ENCODE measurements at places on chromosomes 12 and 14.

DNA sequence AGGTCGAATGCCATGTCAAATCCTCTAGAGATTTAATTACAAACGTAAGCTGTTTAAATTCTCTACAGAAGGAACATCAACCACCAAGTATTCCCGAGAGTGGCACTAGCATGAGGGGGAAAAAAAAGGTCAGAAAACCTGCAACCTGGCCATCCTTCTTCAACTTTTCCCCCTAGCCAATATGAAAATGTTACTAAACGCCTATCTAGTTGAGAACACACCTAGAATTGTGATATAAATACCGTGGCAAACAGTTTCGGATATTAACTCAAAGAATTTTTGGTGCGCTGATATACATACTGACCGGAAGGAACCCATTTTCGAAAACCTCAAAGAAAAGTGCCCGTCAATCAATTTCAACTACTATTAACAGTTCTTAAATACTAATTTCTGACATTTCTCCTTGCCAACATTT, 1.8 kb downstream of the HNRNPC start:
- no peak for DNase-seq

DNA sequence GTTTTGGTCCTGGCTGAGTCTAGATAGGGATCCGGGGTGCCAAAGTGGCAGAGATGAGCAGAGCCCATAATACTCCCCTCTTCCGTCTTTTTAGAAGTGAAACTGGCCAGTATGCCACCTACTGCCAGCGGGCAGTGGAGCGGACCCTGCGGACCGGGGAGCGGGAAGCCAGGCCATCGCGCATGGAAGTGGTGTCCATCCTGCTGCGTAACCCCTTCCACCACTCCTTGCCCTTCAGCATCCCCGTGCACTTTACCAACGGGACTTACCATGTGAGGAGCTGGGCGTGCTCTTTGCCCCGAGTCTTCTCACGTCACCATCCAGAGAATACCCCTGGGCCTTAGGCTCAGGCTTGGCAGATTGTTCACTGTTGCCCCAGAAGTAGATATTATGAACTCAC, 21.0 kb downstream of the PIGH start:
- DNase-seq, result no peak

DNA sequence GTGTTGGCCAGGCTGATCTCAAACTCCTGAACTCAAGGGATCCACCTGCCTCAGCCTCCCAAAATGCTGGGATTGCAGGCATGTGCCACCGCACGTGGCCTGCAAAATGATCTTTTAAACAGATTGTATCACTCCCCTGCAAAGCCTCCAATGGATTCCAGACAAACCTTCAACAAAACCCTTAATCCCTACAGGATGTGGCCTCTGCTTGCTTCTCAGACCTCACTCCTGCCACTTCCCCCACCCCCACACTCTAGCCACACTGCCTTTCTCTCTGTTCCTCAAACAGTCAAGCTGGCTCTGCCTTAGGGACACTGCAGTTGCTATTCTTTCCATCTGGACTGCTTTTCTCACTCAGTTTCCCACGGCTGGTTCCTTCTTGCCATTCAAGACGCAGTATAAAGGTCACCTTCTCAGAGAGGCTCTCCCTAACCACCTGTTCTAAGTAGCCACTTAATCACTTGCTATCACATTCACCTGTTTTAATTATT, 47.3 kb upstream of the TMED10 start:
- DNase-seq, result no peak

DNA sequence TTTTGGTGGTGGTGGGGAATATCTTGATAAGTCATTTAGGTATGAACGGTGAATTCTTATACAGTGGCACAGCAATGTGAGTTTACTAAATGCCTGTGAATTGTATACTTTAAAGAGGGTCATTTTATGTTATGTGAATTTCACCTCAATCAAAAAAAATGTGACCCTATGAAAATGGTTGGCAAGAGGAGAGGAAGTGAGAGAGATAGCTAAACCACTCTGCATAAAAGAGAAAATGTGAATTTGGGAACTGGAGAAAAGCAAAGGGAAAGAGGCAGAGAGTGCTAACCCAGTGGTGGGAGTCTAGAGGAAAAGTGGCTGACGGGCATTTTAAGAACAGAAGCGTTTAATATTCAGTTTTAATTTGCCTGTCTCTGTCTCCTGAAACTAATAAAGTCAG, 93.8 kb downstream of the SLC38A6 start:
- no peak for DNase-seq

- no peak for DNase-seq
Measured at GRCh38 chr12:49974231-49974675, 1.5 kb downstream of the AQP6 start.

DNA sequence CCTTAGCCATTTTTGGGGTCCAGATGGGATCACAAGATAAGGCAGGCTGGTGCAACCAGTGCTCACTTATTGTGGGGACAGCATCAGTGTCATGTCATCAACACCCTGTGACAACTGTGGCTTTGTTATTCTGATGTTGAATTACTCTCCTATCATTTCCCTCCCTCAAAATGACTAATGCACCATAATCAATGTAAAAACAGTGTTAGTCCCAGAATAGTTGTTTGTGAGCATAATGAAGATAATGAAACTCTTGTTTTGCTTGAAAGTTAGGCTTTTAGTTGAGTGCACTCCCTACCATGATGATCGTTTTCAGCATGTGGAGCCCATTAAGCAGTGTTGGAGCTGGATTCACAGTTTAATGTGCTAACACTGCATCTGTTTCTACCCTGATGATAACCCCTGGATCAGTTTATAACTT, 151.4 kb downstream of the TMTC2 start:
- no peak for DNase-seq

DNA sequence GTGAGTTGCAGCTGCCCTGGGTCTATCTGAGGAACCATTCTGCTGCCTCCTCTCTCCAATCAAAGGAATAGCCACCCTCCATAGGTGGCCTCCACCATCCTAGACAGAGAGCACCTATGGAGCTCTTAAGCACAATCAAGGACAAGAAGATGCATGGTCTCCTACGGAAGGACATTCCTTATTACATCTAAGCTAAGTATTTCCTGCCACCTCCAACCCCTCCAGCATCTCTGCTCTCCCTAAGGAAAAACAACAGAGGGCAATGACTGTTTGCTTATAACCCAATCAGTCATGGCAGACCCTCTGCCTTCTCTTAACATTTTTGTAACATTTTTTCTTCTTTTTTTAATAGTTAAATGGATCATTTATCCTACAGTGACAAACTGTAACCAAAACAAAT, 14.8 kb upstream of the OR6J1 start:
- DNase-seq, result no peak

- DNase-seq, result no peak
Measured at GRCh38 chr12:65631621-65632111, 192.6 kb upstream of the HMGA2 start.

DNA sequence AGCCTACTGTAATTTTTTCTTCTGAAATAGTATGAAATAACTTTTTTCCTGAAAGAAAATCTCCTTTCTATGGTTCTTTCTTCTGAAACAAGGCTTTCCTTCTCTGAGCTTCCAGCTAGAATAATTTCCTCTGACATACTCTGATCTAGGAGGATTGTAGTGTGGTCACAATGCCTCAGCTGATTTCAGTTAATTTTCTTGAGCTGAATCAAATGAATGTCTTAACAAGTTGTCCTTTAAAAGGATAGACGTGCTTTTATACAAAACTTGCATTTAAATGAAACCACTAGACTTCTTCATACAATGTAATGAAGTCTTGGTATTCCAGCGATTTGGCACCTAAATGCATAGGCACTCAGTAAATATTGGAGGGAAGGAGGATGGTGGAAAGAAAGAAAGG, 94.4 kb downstream of the BICD1 start:
- DNase-seq, result no peak

- DNase-seq, result no peak
Measured at GRCh38 chr12:98895086-98895651, 250.1 kb downstream of the APAF1 start.

DNA sequence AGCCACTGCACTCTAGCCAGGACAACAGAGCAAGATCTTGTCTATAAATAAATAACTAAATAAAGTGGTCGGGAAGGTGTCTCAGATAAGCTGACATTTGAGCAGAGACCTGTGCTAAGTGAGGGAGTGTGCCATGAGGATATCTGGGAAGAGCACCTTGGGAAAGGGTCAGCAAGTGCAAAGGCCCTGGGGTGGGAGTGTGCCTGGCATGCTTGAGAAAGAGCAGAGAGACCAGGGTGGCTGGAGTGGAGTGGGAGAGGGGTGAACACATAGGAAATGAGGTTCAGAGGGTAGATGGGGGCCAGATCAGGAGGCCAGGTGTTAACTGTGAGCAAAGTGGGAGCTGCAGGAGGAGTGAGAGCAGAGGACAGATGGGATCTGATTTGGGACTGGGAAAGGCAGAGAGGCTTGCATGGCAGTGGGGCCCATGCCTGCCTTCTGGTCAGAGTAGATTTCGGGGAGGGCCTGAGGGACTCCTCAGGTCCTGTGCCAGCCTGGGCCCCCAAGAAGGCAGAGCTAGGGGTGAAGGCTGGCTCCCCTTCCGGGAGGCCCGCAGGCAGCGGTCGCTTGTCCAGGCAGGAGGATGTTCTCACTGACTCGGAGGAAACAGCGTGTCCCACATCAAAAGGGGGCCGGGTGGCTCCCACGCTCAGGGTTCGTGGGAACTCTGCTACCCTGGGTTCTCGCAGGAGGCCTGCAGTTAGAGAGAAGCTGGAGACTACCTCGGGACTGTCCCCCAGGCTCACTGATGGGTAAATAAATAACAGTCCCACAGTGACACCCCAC, 32.6 kb downstream of the DTX1 start:
- no peak for DNase-seq

GRCh38 chr14:75986439-75986765, 839 bp downstream of the IFT43 start:
- DNase-seq, result no peak

- no peak for DNase-seq
Measured at GRCh38 chr12:28253161-28253641, 62.9 kb downstream of the CCDC91 start.

- no peak for DNase-seq
Measured at GRCh38 chr12:102016472-102016871, 45.3 kb downstream of the WASHC3 start.

DNA sequence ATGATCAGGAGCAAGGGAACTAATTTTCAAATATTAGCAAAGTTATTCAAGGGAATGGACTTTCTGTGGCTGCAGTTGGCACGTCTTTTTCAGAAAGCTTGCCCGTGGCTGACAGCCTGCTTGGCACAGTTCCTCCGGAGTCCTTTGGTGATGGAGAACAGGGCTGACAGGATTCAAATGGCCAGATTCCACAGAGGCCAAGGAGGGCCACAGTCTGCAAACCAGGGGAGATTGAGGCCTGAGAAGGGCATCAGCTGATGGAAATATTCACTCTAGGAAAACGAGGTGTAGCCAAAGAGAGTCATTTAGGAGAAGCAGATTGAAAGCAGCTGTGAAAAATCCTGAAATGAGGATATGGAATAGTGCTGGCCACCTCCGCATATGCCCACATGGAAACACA, 178.3 kb downstream of the EMP1 start:
- DNase-seq, result no peak

DNA sequence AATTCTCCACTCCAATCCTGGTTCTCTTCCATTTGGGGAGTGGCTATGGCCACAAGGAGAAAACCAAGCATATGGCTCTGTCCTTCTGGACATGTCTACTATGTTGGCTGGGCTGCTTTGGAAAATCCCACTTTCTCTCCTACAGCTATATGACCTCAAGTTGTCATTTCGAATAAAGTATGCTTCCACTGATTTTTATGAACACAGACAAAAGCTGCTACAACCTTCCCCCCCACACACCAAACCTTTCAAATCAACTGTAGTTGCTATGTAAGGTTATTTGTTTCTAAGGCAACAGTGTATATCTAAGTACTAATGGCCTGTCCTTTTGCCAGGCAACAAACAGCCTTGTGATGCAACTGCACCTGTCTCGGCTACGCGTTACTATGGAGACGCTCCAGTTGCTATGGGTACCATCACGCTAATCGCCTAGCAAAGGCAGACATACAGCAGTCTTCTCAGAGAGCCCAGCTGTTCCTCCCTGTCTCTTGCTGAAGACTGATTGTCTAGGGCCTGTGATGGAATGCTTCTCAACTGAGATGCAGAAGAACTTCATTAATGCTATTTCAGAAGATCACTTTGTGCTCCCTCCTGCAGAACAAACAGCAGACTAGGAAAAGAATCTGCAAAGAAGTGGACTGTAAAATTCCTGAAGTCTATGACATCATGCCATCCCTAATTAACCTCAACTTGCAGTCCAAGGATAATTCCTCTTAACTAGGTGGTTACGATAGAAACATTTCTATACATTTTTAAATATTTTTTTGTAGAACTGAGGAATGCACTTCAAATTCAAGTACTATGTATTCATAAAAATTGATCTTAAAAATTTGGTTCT, 67.6 kb downstream of the FOXN3 start:
- no peak for DNase-seq

GRCh38 chr12:30952015-30952414, 25.5 kb downstream of the TSPAN11 start:
- no peak for DNase-seq

DNA sequence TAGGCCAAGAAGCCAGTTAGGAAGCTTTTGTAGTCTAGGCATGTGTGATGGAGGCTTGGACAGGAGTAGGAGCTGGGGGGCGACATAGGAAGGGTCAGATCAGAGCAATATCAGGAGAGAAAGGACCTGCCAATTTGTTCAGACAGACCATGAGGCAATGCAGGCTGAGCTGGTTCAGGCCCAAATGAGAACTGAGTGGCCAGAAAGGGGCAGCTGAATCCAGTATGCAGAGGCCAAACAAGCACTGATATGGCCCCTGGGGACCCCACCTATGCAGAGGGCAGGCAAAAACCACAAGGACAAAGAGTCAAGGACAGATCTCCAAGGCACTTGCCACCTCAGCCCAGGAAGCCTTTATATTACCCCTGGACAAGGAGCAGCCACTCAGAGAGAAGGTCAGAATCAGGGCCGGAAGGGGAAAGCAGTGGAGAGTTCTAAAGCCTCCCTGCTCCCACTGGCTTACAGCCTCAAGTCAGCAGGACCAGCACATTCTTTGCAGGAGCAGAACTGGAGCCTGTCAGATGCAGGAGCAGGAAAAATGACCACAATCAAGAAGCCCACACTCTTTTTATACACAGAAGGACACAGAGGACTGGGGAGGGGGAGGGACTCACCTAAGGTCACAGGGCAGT, 37.2 kb downstream of the CLMN start:
- no peak for DNase-seq

DNA sequence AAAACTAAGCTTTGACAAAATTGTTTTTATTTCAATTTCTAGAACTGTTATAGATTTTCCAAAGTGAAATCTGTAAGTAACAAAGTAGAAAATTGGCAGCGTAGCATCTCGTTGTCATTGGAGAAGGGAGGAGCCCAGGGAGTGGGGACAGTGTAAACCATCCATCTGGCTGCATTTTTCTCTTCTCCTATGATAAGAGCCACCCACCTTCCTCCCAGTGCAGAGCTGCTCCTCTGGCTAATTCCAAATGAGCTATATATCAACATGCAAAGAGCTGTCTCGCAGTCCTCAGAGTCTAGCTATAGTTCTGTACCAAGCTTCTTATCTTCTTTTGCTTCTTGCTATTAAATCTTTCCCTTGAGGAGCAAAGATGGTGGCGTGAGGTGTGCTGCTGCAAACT, 56.6 kb downstream of the SCN8A start:
- DNase-seq, result no peak

- DNase-seq, result no peak
Measured at GRCh38 chr14:70077720-70078119, 111.0 kb downstream of the SLC8A3 start.

Measured in T follicular helper cell (primary cell).